ENCODE measurements at places on chromosomes 1 and 21.
A peak's percentile ranks its signal among the peaks of the same experiment; 100 is the strongest.

- H3K36me3 ChIP-seq = peaks cover 34% of the 10 kb centered on the region
- H3K27me3 ChIP-seq = no peaks in the 10 kb centered on the region
- DNase-seq = no peak
- no peak overlapping the region for H3K27ac ChIP-seq
- H3K4me3 ChIP-seq = no peak overlapping the region
These were observed 13.1 kb upstream of the BMP8A start for GRCh38 chr1:39478126-39478915.

DNA sequence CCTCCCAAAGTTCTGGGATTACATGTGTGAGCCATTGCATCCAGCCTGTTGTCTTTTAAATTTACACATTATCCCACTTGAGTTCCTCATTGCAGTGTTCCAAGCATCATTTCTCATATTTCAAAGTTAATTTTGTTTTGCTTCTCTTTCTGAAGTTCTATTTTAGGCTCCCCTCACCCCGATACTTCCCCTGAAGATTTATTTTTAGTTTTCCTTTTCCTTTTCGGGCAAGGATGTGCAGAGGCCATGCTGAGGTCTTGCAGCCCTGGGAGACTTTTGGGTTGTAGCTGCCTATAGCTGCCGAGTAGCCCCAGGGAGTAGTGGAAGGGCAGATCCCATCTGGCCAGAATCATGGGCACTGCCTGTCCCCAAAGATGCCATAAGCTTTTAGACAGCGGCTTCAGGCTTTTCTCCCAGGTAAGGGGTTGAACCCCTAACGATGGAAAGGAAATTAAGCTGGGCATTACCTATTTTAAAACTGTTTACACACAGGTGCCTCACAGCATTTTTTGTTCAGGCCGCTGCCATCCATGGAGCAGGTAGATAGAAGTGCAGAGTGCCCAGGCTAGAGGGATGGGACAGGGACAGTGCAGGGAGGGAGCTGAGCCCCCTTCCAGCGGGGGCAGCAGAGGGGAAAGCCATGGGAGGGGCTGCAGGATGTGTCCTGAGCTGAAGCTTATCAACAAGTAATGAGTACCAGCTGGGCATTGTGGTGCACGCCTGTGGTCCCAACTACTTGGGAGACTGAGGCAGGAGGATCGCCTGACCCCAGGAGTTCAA is 15.9 kb downstream of the PSEN2 start:
- H3K4me1 ChIP-seq = peaks cover 51% of the 10 kb centered on the region
- H3K27ac ChIP-seq = peak overlapping the region; percentile 39
- no peak for DNase-seq
- H3K27me3 ChIP-seq = no peaks in the 10 kb centered on the region
- no peaks in the 10 kb centered on the region for H3K36me3 ChIP-seq
- no peak overlapping the region for H3K4me3 ChIP-seq

- H3K4me3 ChIP-seq = no peak overlapping the region
- peaks cover 13% of the 10 kb centered on the region for H3K27me3 ChIP-seq
- no peak overlapping the region for H3K27ac ChIP-seq
- no peaks in the 10 kb centered on the region for H3K36me3 ChIP-seq
These were observed 5.9 kb upstream of the STUM start for GRCh38 chr1:226542623-226543103.

GRCh38 chr1:230682882-230683610 is 30.9 kb downstream of the AGT start:
- H3K4me1 ChIP-seq = no peaks in the 10 kb centered on the region
- peaks cover 41% of the 10 kb centered on the region for H3K36me3 ChIP-seq
- no peak for DNase-seq
- H3K4me3 ChIP-seq = no peak overlapping the region

- peaks cover 8% of the 10 kb centered on the region for H3K27me3 ChIP-seq
- no peak for DNase-seq
- no peak overlapping the region for H3K27ac ChIP-seq
- peaks cover 5% of the 10 kb centered on the region for H3K4me1 ChIP-seq
- no peak overlapping the region for H3K4me3 ChIP-seq
- H3K36me3 ChIP-seq = no peaks in the 10 kb centered on the region
These were observed 31.4 kb downstream of the CLCA1 start for GRCh38 chr1:86499987-86500593.

DNA sequence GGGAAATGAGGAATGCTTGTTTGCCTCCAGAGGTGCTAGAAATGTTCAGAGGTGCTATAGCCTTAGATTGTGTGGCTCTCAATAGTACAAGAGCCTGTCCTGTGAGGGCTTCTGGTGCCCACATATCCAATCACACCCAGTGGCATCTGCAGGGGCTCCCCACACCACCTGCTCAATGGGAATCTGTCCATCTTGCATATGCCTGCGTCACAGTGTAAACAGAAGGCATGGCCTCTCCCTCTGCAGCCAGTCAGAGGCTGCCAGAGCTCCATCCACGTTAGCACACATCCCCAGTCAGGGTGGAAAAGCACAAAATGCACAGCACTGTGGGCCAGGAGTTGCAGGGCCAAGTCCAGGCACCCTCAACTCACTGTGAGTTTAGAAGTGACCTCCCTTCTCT is 113.6 kb upstream of the GRIK3 start:
- H3K4me3 ChIP-seq = no peak overlapping the region
- no peaks in the 10 kb centered on the region for H3K36me3 ChIP-seq
- H3K27ac ChIP-seq = no peak overlapping the region

GRCh38 chr1:192272732-192273131 is 44.1 kb upstream of the RGS21 start:
- DNase-seq = no peak
- H3K36me3 ChIP-seq = no peaks in the 10 kb centered on the region
- no peaks in the 10 kb centered on the region for H3K4me1 ChIP-seq
- H3K4me3 ChIP-seq = no peak overlapping the region
- no peak overlapping the region for H3K27ac ChIP-seq

DNA sequence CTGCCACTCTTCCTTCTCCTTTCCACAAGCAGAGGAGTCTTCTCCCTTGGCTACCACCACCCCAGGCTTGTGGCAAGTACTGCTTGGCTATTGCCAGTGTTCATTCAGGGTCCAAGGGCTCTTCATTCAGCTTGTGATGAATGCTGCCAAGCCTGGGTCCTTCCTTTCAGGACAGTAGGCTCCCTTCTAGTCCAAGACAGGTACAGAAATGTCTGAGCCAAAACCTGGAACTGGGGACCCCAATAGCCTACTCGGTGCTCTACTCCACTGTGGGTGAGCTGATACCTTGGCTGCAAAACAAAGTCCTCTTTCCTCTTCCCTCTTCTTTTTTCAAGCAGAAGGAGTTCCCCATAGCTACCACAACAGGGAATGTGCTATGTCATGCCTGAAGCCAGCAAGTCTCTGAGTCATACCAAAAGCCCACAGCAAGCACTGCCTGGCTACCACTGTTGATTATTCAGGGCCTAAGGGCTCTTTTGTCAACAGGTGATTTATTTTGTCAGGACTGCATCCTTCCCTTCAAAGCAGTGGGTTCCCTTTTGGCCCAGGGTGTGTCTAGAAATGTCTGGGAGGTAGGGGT is 268.9 kb downstream of the HHAT start:
- no peak overlapping the region for H3K4me3 ChIP-seq
- H3K27me3 ChIP-seq = peaks cover 4% of the 10 kb centered on the region

DNA sequence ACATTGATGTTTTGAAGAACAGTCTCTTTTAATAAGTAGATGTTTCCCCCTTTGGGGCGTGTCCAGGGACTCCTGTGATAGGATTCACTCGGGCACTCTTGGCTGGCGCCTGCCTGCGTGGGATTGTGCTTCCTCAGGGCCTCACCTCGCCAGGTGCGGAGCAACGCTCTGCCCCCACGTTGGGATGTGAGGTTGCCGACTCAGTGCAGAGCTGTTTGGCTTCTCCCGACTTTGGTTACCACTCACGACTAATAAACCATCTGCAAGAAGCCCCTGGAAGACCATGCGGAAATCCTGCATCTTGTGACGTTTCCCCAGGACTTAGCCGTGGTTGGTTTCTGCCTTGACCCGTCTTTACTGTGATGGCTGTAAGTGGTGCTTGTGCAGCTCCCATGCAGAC is 106.4 kb downstream of the PCBP3 start:
- no peak overlapping the region for H3K27ac ChIP-seq
- no peaks in the 10 kb centered on the region for H3K27me3 ChIP-seq
- peaks cover 11% of the 10 kb centered on the region for H3K4me1 ChIP-seq
- H3K4me3 ChIP-seq = no peak overlapping the region
- DNase-seq = no peak

DNA sequence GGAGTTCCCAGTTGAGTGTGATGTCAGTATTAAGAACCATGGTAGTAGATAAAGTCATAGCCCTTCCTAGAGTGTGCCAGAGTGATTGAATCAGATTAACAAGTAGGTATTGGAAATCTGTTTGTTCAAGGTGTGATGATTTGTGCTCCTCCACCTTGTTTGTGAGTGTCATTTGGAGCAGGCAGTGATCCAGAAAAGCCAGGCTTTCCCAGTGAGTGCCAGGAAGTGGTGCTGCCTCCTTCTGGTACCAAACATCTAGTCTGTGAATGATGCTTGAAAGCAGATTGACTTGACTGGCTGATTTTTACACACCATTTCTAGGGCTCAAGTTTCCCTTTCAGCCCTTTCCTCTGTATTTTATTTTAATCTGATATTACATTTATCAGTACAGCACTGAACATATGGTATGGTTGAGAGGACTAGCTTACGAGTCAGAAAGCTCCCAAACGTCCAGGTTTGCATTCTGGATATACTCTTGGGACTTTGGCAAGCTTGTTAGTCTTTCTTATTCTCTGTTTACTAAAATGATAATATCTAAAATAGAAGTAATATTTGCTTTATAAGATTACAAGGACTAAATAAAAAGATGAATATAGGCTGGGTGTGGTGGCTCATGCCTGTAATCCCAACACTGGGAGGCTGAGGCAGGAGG is 100.7 kb downstream of the PATJ start:
- no peaks in the 10 kb centered on the region for H3K36me3 ChIP-seq
- no peak overlapping the region for H3K27ac ChIP-seq
- no peaks in the 10 kb centered on the region for H3K27me3 ChIP-seq
- no peak overlapping the region for H3K4me3 ChIP-seq
- no peak for DNase-seq

- H3K27me3 ChIP-seq = peaks cover 4% of the 10 kb centered on the region
- H3K4me1 ChIP-seq = no peaks in the 10 kb centered on the region
- no peak for DNase-seq
- no peaks in the 10 kb centered on the region for H3K36me3 ChIP-seq
These were observed 10.2 kb upstream of the RCAN1 start for GRCh38 chr21:34625030-34625593.

DNA sequence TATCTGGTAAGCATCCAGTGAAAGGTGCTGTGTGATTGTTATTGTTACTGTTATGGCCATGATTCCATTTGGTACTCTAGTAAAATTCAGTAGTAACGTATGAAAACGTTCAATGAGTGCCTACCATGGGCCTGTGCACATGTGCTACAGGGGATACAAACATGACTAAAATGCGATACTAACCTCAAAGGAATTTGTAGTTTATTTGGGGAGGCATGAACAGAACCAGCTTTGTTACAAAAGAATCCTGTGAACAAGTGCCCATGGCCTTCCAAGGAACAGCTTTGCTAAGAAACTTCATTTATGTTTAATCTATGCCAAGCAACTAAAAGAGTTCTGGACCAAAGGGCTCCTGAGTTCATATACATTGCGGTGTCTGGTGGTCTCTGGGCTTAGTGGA is 28.7 kb downstream of the PTGFR start:
- no peak for DNase-seq
- no peaks in the 10 kb centered on the region for H3K4me1 ChIP-seq
- no peak overlapping the region for H3K4me3 ChIP-seq

- no peak overlapping the region for H3K27ac ChIP-seq
- no peaks in the 10 kb centered on the region for H3K4me1 ChIP-seq
- peaks cover 4% of the 10 kb centered on the region for H3K36me3 ChIP-seq
- no peak for DNase-seq
- no peaks in the 10 kb centered on the region for H3K27me3 ChIP-seq
These were observed 35.8 kb upstream of the PRSS38 start for GRCh38 chr1:227779685-227780084.

GRCh38 chr1:115898020-115898419 is 57.1 kb upstream of the NHLH2 start:
- no peak overlapping the region for H3K27ac ChIP-seq
- H3K27me3 ChIP-seq = peaks cover 5% of the 10 kb centered on the region

GRCh38 chr1:222938986-222939385 is 124.1 kb downstream of the DISP1 start:
- H3K36me3 ChIP-seq = peaks cover 2% of the 10 kb centered on the region
- no peak overlapping the region for H3K27ac ChIP-seq
- H3K27me3 ChIP-seq = no peaks in the 10 kb centered on the region
- no peak overlapping the region for H3K4me3 ChIP-seq
- DNase-seq = no peak

- H3K27ac ChIP-seq = no peak overlapping the region
- peak; percentile 13 for DNase-seq
- peak overlapping the region; percentile 20 for H3K4me3 ChIP-seq
- H3K27me3 ChIP-seq = no peaks in the 10 kb centered on the region
- H3K36me3 ChIP-seq = no peaks in the 10 kb centered on the region
- H3K4me1 ChIP-seq = peaks cover 4% of the 10 kb centered on the region
These were observed 202.0 kb downstream of the USH2A start for GRCh38 chr1:216221260-216221700.

- H3K27me3 ChIP-seq = peaks cover 15% of the 10 kb centered on the region
- H3K4me1 ChIP-seq = peaks cover 7% of the 10 kb centered on the region
- no peak for DNase-seq
These were observed 910 bp upstream of the ANKRD65 start for GRCh38 chr1:1421907-1422464.

GRCh38 chr1:230067871-230068620 is 1.0 kb downstream of the GALNT2 start:
- H3K27ac ChIP-seq = peak overlapping the region; percentile 89
- H3K27me3 ChIP-seq = no peaks in the 10 kb centered on the region
- peak overlapping the region; percentile 83 for H3K4me3 ChIP-seq
- H3K36me3 ChIP-seq = peaks cover 7% of the 10 kb centered on the region

GRCh38 chr1:118184739-118185083 is 317 bp downstream of the SPAG17 start:
- no peak overlapping the region for H3K27ac ChIP-seq
- peak overlapping the region; percentile 10 for H3K4me3 ChIP-seq
- peaks cover 5% of the 10 kb centered on the region for H3K4me1 ChIP-seq

GRCh38 chr21:36463991-36464390 is 15.9 kb downstream of the CLDN14 start:
- DNase-seq = no peak
- no peaks in the 10 kb centered on the region for H3K27me3 ChIP-seq
- no peak overlapping the region for H3K27ac ChIP-seq
- no peak overlapping the region for H3K4me3 ChIP-seq
- H3K4me1 ChIP-seq = peaks cover 2% of the 10 kb centered on the region
- H3K36me3 ChIP-seq = no peaks in the 10 kb centered on the region

DNA sequence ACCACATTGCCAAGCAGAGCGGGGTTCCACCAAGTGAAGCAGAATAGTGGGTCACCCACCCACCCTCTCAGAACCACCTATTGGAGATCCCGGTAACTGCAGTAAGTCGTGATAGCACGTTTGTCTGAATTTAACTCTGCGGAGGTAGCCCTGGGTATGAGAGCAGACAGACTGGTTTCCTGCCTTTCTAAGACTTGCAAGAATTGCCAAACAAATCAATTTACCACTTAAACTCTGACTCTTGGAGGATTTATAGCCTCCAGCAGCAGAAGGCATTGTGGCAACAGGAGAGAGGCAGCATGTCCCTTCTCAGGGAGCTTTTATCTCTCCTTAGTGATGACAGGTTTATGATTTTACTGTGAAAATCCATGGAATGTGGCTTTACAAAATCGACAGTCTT is 287.9 kb upstream of the FMN2 start:
- H3K36me3 ChIP-seq = no peaks in the 10 kb centered on the region
- H3K27me3 ChIP-seq = no peaks in the 10 kb centered on the region
- no peak overlapping the region for H3K4me3 ChIP-seq
- H3K27ac ChIP-seq = no peak overlapping the region

GRCh38 chr1:70436622-70437251 is 25.7 kb downstream of the CTH start:
- H3K4me3 ChIP-seq = no peak overlapping the region
- no peak overlapping the region for H3K27ac ChIP-seq
- no peaks in the 10 kb centered on the region for H3K27me3 ChIP-seq

Measured in activated CD4-positive, alpha-beta T cell treated with anti-CD3 and anti-CD28 coated beads for 36 hours (primary cell).